Fibroblast of lung (primary cell): ENCODE measurements at places on chromosomes 7 and 10. TPM values are rescaled to one million over a fixed set of nuclear protein-coding genes. Genes with fewer than 3 reads are reported as not detected.

DNA sequence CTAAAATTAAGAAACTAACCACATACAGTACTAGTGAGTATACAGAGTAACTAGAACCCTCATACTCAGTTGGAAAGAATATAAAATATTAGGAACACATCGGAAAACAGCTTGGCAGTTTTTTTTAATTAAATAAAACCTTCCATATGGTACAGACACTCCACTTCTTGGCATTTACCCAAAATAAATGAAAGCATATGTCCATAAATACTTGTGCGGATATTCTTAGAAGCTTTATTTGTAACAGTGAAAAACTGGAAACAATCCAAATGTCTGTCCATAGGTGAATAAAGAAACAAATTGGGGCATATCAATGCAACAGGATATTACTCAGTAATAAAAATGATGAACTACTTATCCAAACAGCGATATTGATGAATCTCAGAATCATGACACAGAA lies 410.0 kb downstream of the HTR7 start:
- DNase-seq, result no peak

- no peak for DNase-seq
These were observed 22.5 kb downstream of the KMT2E start for GRCh38 chr7:105036217-105037168.

The MYPN gene
- total RNA-seq, result under 0.01 and 1.2 TPM in 2 replicates

DNA sequence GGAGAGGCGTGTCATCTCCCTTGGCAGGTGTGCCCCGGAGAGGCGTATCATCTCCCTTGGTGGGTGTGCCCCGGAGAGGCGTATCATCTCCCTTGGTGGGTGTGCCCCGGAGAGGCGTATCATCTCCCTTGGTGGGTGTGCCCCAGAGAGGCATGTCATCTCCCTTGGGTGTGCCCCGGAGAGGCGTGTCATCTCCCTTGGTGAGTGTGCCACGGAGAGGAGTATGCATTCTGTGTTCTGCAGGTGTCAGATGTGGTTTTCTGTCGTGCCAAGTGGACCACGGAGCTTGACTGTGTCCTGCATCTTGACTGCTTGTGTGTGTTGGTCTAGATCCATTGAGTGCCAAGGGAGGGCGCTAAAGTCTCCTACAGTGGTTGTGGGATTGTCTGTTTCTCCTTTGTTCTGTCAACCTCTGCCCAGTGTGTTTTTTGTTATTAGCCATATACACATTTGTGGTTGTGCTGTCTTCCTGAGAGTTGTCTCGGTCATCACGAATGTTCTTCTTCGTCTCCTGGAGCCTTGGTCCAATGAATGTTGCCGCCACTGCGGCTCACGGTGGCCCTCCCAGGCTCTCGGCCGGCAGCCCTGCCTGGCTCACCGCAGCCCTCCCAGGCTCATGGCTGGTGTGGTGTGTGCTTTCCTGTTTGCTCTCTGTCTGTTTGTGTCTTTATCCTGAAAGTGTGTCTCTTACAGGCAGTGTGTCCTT lies 96.8 kb downstream of the INPP5A start:
- no peak for DNase-seq

The ARHGEF5 gene
- 3.0 and 3.9 TPM in 2 replicates for total RNA-seq

DNA sequence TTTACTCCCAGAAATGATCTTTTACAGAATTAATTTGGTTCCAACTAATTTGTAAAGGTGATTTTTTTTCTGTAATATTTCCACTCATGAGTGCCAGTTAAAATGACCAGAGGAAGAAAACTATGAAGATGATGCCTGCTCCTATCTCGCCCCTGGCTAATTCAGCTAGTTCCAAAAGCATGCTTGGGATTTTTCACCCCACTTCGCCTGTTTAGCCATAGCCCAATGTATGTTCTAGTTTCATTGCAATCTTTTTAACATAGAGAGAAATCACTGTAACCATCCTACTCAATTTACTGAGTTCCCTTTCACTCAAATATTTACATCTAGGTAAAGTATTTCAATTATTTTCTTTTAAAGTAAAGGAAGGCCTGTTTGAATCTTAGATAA lies 23.0 kb upstream of the STK17A start:
- DNase-seq, result no peak

GRCh38 chr10:71840177-71840957 lies 10.7 kb downstream of the PSAP start:
- peak; percentile 99 for DNase-seq

The GPR85 gene
- total RNA-seq, result 2.1 and 9.2 TPM in 2 replicates

DNA sequence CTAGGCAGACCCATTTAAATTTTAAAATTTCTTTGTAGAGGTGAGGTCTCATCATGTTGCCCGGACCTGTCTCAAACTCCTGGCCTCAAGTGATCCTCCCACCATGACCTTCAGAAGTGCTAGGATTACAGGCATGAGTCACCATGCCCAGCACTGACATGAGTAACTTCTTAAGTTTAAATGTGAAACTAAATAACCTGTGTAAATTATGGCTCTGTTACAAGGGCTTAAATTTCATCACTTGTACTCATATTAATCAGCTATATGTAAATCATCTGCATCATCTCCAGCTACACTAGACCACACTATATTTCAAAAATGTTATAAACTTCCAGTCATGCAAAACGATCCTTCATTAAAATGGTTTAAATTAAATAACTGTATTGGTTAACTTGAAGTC lies 56.1 kb downstream of the ATAD1 start:
- DNase-seq, result peak; percentile 79

The MAGI2 gene
- 9.2 and 17.0 TPM in 2 replicates for total RNA-seq

- no peak for DNase-seq
These were observed 189.1 kb upstream of the INHBA start for GRCh38 chr7:41891950-41892349.

DNA sequence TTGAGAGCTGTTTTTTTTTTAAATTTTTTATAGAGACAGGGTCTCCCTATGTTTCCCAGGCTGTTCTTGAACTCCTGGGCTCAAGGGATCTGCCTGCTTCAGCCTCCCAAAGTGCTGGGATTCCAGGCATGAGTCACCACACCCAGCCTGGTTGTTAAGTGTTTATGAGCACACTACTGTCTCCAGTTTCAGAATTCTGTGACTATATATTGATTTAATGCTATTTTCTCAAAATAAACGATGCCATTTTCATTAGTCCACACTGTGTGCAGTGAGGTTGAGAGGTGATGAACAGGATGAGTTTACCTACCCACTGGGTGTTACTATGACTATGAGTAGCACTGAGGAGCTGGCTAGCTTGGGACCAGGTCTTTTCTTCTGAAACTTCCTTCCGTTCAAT lies 110.9 kb upstream of the FAM180A start:
- peak; percentile 44 for DNase-seq

DNA sequence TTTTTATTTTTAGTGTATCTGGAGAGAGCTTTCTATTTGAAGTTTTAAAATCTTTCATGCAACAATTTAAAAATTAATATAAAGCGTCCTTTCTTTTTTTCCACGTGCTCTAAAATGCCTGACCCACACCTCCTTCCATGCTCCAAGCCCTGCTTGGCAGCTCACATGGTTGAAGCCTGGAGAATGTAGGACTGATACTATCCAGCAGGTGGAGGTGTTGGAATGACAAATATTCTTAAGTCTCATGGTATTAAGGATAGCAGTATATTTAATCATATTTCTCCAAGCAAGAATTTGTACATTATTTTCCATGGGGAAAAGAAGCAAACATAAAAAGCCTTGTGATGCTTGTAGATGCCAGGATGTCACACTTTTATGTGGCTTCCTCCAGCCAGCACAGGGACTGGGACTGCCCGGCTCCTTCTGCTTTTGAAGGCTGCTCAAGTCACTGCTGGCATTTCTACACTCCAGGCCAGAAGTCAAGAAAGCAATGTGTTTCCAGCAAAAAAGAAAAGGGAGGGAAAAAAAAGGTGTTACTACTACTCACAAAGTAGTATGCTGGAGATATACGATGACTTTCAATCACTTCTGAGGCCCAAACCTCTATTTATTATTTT lies 49.7 kb downstream of the BZW2 start:
- DNase-seq, result peak; percentile 68

GRCh38 chr7:20282959-20283358 lies 47.7 kb upstream of the ITGB8 start:
- peak; percentile 35 for DNase-seq

GRCh38 chr10:132405463-132405991 lies 8.5 kb downstream of the PWWP2B start:
- DNase-seq, result no peak

The NDUFB2 gene
- total RNA-seq, result 44.9 and 116 TPM in 2 replicates

GRCh38 chr10:97914171-97914836 lies 64.7 kb downstream of the GOLGA7B start:
- no peak for DNase-seq

DNA sequence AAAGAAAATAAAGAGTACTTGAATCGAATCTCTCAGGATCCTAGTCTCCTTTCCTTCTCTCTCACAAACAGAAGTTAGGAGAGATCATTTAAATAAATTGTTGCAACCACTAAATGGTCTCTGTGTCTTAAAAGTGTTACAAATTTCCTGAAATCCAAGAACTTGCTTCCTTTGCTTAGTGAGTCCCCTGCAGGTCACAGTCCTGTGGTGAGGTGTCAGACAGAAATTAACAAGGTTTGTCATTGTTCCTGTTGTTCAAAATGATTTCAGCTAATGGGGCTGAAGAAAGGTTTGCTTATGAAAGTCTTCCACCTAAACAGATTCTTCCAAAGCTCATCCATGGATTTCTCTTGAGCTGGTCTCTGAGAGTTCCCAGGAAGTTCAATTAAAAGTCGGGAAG lies 151.6 kb upstream of the SLC26A5 start:
- DNase-seq, result no peak

The CALN1 gene
- total RNA-seq, result not detected in 2 replicates

GRCh38 chr7:151143261-151144015 lies 24.1 kb downstream of the GBX1 start:
- no peak for DNase-seq

- DNase-seq, result peak; percentile 65
These were observed 552 bp downstream of the IL15RA start for GRCh38 chr10:5976512-5977470.

- DNase-seq, result no peak
These were observed 42.7 kb upstream of the PITRM1 start for GRCh38 chr10:3215153-3215775.

DNA sequence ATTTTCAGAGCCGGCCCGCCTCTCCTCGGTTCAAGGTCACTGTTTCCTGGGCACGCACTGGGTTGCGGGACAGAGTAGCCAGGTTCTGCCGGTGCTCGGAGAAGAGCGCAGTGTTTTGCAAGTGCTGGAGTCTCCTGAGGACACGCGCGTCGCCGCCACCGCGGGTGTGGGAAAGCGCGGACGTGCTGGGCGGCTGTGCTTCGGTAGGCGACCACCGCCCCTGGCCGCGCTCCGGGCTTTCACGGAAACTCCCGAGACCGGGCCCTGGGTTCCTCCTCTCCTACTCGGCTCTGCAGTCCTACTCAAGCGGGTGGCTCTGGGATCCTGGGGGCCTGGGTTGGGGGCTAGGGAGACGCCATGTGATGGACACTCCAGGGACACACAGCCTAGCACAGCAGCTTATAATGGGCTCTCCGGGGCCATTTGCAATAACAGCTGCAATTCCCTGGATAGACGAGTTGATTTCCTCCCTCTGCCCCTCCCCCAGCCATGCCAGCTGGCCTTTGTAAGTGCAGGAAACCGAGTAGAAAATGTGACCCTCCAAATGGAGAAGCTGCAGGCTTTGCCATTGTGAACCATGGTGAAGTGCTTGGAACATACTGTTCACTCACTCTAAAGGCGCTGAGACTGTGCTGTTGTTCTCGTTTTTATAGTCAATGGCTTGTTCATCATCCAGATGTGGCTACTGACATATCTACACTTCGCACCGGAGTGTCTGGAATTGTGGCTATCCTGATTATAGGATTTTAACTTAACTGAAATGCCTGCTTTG lies 2.1 kb downstream of the FRAT1 start:
- DNase-seq, result no peak

The KMT2C gene
- 24.1 and 32.4 TPM in 2 replicates for total RNA-seq

GRCh38 chr10:121070275-121071070 lies 219.3 kb downstream of the WDR11 start:
- no peak for DNase-seq

GRCh38 chr10:112208292-112208691 lies 24.7 kb upstream of the GPAM start:
- DNase-seq, result no peak

DNA sequence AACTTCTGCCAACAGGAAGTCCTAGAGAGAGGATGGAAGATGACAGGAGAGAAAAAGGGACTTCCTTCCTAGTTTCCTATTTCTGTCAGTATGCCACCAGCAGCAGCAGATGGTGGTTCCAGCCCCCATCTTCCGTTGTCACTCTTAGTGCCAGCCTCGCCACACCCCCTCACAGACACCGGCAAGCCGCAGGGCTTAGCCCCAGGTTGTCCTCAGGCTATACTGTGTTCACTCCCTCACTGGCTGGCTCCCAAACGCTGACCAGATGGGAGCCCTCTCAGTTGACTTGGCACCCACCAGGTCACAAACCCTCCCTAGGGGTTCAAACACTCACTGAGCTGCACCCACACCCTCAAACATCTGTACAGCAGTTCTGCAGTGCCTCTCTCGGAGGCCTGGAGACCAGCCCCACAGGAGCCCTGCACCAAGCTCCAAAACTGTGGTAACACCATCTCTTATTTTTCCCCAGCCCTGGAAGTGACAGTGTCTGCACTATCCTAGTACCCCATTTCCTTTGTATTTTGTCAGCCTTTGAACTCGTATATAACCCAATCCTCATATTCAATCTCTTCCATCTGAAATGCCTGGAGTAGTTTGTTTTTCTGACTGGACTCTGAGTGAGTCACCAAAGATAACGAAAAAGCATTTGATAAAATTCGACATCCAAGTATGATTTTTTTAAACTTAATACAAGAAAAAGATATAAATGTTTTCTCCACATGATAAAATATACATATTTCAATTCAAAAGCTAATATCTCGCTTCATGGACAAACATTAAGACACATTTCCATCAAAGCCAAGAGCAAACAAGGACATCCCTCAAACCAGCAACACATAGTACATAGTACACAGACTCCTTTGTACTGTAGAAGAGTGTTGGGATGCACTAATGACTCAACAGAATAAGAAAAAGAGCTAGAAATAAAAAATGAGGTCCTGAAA lies 34.5 kb downstream of the SMURF1 start:
- DNase-seq, result peak; percentile 48

DNA sequence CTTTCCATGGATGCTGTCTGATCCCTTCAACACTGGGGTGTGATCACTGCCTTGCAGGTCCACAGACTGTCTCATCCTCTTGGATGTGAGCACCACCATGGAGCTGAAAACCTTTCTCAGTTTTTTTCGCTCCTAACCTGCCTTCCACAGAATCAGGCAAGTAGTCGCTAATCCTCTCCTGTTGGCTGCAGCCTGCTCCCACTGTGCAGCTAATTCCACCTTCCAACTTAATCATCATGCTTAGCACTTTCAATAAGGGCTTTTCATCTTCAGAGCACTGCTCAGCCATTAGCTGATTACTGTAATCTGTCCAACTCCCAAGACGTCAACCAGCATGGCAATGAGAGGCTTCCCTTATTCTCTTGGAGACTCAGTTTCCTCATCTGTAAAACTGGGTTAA lies 15.1 kb upstream of the CDH23 start:
- DNase-seq, result no peak

The PTF1A gene
- total RNA-seq, result not detected in 2 replicates
